ENCODE measurements at places on chromosomes 1 and 21.

GRCh38 chr1:180988253-180988752, 34.4 kb downstream of the STX6 start:
- DNase-seq, result no peak

GRCh38 chr1:219703368-219703639, 90.4 kb upstream of the ZC3H11B start:
- no peak for DNase-seq

DNA sequence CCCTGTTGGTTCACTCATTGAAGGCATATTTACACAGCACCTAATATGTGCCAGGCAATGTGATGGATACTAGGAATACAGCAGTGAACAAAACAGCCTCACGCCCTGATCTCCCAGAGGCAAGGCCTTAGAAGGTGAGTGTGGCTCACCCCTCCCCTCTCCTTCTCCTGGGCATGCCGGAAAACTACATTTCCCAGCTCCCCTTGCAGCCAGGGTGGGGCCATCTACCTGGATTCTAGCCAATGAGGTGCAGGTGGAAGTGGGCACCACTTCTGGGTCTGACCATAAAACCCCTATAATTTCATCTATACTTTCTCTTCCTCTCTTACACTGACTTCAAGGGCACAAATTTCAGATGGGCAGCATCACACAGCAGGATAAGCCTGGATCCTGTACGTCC, 63.8 kb downstream of the FBXO2 start:
- DNase-seq, result no peak

- DNase-seq, result no peak
These were observed 523.4 kb downstream of the PTBP2 start for GRCh38 chr1:97245026-97245425.

DNA sequence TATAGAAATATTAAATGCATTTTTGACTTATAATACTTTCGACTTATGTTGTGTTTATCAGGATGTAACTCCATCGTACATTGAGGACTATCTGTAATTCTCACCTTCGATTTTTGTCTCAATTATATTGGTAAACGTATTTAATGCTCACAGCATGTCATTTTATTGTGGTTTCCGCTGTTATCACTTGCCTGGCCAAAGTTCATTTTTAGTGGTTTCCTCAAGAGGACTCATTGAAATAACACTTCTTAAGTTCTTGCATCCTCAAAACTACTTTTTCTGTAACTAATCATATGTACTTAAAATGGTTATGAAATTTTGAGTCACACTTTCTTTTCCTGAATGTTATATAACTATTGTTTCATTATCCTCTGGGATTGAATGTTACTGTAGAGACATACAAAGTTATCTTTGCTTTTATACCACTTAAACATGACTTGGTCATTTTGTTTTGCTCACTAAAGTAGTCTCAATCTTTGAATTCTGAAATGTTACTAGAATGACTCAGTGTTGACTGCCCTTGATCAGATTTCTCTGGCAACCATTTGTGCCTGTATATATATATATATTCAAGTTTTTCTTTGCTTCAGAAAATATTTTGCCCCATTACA, 289.6 kb upstream of the PROX1 start:
- no peak for DNase-seq

Measured in stimulated activated CD4-positive, alpha-beta T cell treated with anti-CD3 and anti-CD28 coated beads, Interleukin-1b, Interleukin-23, amount 100 ng/mL, for 24 hours (primary cell).